ENCODE measurements at places on chromosomes 6 and 20. TPM values are rescaled to one million over a fixed set of nuclear protein-coding genes. Genes with fewer than 3 reads are reported as not detected.

CD83 gene
- 3.5 TPM for total RNA-seq

DNA sequence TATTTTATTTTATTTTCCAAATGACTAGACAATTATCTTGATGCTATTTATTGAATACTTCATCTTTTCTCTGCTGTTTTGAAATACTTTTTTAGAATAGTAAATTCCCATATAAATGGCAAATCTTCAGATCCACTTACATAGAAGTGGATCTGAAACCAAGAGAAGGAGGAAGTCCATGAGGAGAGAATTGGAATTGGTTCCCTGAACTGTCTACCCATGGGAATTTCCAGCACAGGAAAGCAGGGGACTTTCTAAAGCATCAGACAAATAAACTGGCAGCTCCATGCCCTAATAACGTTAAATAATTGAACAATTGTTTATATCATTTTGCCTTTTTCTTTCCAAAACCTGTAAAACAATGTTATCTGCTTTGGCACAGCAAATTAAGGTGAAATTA lies 47.1 kb upstream of the PNRC1 start:
- DNase-seq = no peak

DOP1A gene
- total RNA-seq = 49.9 TPM

DNA sequence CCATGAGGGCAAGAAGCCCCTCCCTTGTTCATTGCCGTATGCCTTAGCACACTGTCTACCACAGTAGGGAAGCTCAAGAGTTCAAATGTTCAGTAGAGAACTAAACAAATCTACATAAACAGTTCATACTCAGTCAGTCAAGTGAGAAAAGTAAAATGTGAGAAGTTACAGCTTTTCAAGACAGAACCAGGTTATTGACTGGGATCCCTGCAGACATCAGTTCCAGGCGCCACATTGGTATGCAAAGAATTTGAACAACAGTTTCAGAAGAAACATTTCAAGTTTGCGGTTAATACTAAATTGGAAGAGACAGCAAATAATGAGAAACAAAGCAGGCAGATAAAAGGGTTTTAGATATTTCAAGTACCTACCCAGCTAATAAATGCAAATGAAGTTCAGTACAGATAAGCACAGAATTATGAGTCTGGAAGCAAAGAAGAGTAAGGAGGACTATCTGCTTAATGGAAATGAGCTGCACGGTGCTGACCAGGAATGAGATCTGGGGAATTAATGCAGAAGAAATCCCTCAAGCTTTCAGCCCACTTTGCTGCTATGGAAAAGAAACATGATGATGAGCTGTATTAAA lies 246.2 kb downstream of the HACE1 start:
- no peak for DNase-seq

GRCh38 chr6:12083763-12084162 lies 71.7 kb downstream of the HIVEP1 start:
- DNase-seq = no peak

LBP gene
- total RNA-seq = not detected

- DNase-seq = no peak
Measured at GRCh38 chr6:137353346-137353745, 134.2 kb upstream of the IFNGR1 start.

SEL1L2 gene
- total RNA-seq = not detected

TRAPPC3L gene
- not detected for total RNA-seq

GRCh38 chr6:65117817-65118409 lies 589.1 kb downstream of the EYS start:
- no peak for DNase-seq

DNA sequence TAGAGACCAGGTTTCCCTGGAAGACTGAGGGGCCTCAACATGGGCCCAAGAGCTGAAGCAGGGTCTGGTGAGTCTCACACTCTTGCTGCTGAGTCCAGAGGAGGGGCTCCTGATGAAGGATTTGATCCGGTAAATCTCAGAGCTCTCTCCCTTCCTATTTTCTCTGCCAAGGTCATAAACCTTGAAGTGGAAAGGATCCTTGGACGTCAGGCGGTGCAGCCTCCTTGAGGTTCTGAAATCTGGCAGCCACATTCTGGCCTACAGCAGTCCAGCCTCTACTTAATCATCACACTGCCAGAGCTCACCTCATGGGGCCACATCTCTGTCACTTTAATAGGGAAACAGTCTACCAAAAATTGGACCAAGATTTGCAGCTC lies 24.0 kb downstream of the ACSS1 start:
- DNase-seq = no peak

DAAM2 gene
- 9.6 TPM for total RNA-seq

PLCB4 gene
- total RNA-seq = 2.7 TPM

DNA sequence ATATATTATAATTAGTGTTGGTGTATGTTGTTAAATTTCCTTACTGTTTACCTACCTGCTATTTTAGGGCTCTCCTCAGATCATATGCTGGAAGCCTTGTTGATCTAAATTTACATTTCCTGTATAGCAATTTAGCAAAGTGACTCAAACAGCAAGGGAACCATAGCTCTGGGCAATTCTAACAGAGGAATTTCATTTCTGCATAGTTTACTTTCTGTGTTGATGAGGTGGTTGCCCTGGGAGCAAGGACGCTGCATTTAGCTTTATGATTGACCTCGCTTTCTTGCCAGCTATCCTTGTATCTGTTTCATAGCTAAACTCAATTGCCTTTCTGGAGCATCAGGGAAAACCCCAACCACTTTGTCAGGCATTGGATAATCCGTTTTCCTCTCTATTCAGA lies 810.8 kb downstream of the GRIK2 start:
- no peak for DNase-seq

- DNase-seq = no peak
Measured at GRCh38 chr20:10370091-10370887, 63.7 kb downstream of the MKKS start.

GRCh38 chr6:170291271-170292110 lies 613 bp upstream of the DLL1 start:
- peak; percentile 96 for DNase-seq

DNA sequence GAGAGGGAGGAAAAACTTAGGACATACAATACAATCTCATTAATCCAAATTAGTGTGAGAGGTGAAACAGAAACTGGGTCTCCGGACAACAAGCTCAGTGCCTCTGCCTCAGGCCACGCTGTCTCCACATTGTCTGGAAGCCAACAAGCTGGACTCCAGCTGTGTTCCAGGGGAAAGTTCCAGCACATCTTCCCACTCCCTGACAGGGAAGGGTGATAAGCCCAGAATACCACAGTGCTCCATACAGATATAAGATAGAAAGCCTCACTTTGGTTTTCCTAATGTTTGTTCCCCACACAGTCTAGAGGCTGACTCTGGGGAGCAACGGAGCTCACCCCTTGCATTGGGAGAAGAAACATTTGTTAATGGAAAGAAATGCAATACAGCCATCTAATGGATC lies 117.1 kb upstream of the SPTLC3 start:
- DNase-seq = no peak

GRCh38 chr20:24341781-24342180 lies 127.6 kb upstream of the SYNDIG1 start:
- DNase-seq = no peak

TGM3 gene
- 111 TPM for total RNA-seq

DNA sequence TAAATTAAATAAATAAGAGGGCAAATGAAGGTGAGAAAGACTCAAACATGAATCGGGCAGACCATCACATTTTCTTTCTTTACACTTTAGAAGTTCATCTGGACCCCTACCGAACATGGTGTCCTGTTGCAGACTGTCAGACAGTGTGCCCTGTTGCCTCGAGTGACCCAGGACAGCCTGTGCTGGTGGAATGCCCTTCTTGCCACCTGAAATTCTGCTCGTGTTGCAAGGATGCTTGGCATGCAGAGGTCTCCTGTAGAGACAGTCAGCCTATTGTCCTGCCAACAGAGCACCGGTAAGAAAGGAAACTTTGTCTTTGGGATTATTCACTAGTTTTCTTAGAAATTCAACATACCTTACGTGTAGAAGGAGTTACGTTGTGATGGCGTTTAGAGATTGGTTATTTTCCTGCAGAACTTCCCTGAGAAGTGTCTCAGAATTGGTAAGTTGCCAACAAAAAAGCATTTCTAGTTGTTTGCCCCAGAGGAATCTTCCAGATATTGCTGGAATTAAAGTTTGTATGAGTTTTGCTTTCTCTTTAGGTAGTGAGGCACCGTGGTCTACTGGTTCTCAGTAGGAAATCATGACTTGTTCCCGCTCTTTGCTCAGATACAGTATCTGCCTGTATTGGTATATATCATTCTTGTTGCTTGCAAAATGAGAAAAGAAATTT lies 70.1 kb downstream of the RNF144B start:
- no peak for DNase-seq

GRCh38 chr20:61887596-61888093 lies 178.0 kb downstream of the TAF4 start:
- no peak for DNase-seq

GJA10 gene
- total RNA-seq = not detected

- DNase-seq = no peak
Measured at GRCh38 chr20:48285656-48286055, 500.4 kb upstream of the SULF2 start.

GRCh38 chr6:134667111-134667510 lies 282.8 kb downstream of the ALDH8A1 start:
- DNase-seq = no peak

DNA sequence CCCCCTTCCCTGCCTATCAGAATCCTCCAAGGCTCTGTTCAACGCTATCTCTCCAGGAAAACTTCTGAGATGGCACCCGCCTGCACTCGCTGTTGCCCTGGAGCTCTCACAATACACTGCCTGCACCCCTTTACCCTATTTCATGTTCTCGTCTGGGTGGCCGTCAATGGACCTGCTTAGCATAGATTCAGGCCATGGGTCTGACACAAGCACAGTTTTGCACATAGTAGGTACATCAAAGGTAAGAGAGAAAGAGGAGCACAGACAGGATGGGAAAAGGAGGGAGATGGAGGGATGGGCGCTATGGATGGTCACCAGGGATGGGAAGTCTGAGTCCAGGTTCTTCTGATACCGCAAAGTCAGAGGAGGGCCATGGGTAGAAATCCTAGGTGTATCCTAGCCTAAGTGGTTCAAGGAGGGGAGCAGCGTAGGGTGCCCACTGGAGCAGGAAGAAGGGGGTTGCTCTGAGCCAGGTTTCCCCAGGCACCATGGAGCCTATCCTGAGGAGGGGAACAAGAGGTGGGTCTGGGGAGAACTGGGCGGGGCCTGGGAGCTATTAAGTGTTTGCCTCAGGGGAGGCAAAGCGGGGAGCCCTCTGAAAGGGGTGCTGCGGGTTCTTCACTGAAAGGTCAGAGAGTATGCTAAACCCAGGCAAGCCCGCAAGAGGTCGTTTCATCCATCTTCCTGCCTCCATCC lies 89.3 kb downstream of the MRPL14 start:
- DNase-seq = peak; percentile 65

JAG1 gene
- 194 TPM for total RNA-seq

- DNase-seq = no peak
Measured at GRCh38 chr20:16351415-16351814, 221.8 kb downstream of the KIF16B start.

PRKN gene
- total RNA-seq = 7.7 TPM

- DNase-seq = no peak
Measured at GRCh38 chr6:52164319-52165094, 21.7 kb upstream of the IL17A start.

DNA sequence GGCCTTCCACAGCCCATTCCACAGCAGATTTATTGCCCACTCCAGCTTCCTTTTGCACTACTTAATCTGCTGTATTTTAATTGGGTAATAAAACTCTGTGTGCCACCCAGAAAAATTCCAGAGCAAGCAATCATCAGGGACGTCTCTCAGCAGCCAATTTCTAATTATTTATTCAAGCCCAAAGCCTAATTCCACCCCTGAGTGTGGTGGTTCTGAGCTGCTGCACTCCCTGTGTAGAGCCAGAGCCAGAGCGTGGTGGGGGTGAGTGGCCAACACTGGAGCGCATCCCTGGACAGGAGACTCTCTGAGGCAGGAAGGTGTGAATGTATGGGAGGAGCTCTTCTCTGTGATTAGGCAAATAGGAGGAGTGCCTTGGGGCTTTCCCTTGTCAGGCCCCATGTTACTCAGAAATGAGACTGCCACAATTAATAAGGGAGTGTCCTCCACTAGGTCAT lies 66.1 kb downstream of the CD24 start:
- no peak for DNase-seq

GRCh38 chr20:38737887-38738286 lies 10.4 kb upstream of the ACTR5 start:
- no peak for DNase-seq

DNA sequence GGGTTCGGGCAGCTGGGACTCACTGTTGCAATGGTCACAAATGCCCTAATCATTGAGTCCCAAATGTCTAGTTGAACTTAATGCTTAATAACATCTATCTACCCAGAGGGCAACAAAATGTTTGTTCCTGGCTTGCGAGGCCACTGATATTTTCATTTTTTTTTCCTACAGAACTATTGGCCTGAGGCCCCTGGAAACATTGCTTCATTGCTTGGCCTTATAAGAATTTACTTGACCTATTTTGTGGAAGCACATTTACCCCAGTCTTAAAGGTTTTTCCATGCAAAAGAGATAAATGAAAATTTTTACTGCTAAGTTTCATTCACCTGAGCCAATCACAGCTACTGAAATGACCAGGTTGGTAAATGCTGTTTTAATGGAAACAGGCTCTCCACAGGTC lies 133.1 kb upstream of the RIPOR2 start:
- no peak for DNase-seq

GRCh38 chr6:43728586-43728985 lies 41.0 kb upstream of the MRPS18A start:
- no peak for DNase-seq

DNA sequence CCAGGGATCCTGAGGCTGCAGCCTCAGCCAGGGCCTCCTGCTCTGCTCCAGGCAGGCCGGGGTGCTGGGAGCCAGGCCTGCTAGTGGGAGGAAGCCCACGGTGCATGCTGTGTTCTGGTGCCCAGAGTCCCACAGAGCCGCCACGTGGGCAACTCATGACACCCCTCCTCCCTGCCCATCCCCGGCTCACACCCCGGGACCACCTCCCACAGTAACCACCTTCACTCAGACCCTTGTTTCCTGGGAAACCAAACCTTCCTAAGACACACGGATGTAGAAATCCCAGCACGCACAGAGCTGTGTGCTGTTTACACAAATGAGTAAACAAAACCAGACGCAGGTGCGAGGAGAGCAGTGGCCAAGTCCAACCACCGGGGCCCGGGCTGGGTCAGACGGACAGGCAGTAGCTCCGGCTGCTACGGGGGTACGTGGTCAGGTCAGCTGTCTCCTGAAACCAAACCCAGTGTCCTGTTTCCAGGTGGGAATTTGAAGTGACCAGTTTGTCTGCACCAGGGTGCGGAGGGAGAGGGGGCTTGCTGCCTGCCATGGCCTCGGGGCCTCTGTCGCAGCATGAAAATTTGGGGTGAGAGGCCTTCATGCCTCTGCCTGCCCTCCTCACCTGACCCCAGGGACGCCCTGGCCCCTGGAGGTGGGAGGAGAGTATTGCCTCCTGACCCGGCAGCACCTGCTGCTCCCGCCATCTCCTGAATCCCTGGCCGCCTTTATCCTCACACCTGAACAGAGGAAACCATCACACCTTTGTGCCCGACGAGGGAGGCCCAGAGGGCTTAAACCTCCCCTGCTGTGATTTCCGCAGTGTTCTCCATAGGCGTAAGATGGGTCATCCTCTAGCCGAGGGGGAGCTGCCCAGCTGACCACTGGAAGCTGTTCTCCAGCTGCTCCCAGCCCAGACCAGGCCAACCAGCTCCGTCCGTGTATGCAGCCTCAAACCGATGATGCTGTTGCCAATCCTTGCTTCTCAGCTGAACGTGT lies 52.0 kb upstream of the SMOC2 start:
- no peak for DNase-seq

GRCh38 chr6:89375427-89376267 lies 23.1 kb upstream of the UBE2J1 start:
- DNase-seq = peak; percentile 88

GRCh38 chr6:75424618-75425548 lies 68.7 kb downstream of the FILIP1 start:
- no peak for DNase-seq

GRCh38 chr6:108368431-108369030 lies 73.7 kb downstream of the AFG1L start:
- no peak for DNase-seq

All from lower leg skin (tissue), 4 donors.